ENCODE measurements at places on chromosomes 1 and 21.

- no peak for DNase-seq
Measured at GRCh38 chr1:183002267-183002666, 21.0 kb upstream of the LAMC1 start.

GRCh38 chr21:40902299-40902698 lies 55.3 kb upstream of the DSCAM start:
- peak; percentile 45 for DNase-seq

DNA sequence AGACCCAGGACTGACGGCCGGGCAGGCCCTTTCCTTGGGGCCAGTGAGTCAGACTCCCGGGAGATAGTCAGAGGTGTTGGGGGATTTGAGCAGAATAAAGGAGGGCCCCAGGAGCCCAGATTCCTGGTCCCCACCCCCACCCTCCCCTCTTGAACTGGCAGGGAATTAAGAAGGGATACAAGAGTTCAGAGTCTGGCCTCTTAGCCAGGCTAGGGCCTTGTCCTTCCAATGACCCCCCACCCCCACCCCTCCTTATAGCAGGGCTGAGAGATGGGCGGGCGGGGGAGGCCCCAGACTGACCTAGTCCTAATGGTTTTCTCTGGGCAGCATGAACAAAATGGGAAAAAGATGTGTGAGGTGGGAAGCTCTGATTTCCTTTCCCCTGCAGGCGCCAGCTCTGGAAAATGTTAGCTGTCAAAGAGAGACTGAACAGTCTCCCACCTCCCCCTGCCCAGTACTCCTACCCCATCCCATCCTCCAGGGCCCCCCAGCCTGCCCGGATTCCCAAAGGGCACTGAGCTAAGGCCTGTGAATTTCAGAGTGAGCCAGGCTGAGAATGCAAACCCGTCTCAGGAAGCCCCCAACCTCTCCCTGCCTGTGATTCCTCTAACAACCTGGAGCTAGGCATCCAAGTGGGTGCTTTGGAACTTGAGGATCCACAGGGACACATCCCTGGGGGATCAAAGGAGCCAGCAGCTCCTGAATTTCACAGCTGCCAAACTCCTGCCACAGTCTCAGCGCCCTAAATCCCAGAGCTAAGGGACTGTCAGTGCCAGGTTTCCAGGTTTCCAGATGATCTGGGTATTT lies 5.8 kb upstream of the CRABP2 start:
- no peak for DNase-seq

GRCh38 chr1:54157401-54157800 lies 4.6 kb upstream of the CDCP2 start:
- no peak for DNase-seq

- DNase-seq: no peak
Measured at GRCh38 chr21:18545908-18546307, 142.3 kb upstream of the TMPRSS15 start.

- no peak for DNase-seq
Measured at GRCh38 chr1:117581391-117581943, 24.4 kb upstream of the TENT5C start.

GRCh38 chr1:179366093-179366800 lies 476 bp downstream of the AXDND1 start:
- DNase-seq: peak; percentile 19

- DNase-seq: no peak
Measured at GRCh38 chr1:2904191-2904590, 102.7 kb upstream of the TTC34 start.

DNA sequence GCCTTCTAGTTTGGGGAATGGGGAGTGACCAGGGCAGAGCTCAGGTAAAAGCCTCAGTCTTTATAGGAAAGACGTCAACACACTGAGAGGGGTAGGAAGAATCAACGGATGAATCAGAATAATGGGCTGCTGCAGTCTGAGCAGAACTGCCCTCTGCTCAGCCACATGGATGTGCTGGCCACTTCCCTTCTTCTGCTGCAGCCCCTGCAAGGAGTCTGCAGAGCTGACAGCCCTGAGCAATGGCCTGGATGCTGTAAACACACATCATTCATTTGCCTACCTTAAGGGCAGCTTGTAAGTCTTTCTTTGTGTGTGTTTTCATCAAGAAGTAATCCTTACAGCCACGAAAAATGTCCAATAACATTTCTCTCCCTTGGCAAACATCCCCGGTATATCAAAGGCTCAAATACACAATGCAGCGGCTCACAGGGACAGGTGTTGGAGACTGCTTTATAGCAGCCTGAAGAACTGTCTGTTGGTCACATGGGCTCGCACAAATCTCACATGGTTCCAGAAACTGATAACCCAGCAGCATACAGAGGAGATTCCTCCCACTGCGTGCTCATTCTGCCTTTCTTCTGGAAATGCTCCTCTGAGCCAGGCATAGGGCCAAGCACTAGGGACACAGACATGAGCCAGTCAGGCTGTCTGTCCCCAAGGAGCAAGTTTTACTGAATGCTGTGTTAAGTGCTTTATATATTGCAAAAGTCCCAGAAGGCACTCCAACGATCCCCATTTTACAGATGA lies 110.1 kb downstream of the HMGB4 start:
- peak; percentile 28 for DNase-seq

DNA sequence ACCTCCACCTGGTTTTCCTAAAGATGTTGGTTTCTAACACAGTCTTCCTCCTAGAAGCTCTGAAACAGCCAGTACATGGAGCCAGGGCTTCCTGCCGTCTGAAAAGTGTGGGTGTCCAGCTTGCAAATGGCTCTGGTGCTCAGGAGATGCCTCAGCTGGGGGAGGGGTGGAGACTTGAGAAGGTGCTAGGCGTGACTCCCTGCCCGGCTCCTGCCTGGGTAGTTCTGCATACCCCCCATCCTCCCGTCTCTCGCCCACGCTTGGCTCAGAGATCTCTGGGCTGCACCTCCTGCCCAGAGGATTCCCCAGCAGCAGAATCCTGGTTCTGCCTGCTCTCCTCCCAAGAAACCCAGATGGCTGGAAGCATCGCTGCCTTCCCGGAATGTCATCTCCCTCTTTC lies 16.9 kb downstream of the STUM start:
- DNase-seq: no peak

DNA sequence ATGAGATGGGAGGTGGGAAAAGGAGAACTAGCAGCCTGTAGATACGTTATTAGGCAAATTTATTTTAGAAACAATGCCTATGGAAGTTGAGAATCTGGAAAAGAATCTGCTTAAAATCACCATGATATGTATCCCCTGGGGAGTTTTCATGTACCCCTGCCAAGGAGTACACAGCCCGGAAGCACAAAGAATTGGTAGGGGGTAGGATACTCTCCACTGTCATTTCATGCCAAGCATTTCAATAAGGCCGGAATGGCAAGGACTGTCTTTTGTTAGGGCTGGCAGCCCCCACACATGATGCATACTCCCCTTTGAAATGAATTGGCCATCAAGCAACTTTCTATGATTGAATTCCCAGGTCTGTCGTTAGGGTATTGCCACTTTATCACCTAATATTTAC lies 111.5 kb upstream of the APP start:
- DNase-seq: no peak

- DNase-seq: no peak
Measured at GRCh38 chr1:242225767-242226573, 227.1 kb upstream of the MAP1LC3C start.

- peak; percentile 25 for DNase-seq
Measured at GRCh38 chr21:25733859-25734653, 648 bp downstream of the ATP5PF start.

DNA sequence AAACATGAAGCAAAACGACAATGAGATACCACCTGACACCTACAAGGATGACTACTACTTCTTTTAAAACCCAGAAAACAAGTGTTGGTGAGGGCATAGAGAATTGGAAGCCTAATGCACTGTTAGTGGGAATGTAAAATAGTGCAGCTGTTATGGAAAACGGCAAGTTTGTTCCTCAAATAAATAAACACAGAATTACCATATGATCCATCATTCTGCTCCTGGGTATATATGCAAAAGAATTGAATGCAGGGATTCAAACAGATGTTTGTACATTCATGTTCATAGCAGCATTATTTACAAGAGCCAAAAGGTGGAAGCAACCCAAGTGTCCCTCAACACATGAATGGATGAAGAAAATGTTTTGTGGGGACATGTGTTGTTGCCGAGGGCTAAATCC lies 1.4 kb upstream of the S100A8 start:
- no peak for DNase-seq

DNA sequence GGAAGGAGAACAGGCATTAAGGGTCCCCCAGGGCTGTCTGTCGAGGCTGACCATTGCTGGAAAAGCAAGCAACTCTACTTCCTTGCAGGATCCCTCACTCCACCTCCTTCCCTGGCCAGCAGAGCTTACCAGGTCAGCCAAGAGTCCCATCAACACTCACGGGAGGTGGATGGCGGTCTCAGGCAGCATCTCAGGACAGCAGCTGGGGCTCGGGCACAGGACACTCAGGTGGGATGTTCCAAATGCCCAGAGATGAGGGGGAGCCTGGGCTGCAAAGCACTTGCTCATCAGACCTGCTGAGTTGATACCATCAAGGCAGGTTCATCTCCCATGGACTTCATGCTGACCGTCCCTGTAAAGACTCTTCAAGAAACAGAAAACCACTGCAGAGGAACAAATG lies 559.8 kb downstream of the NPHP4 start:
- no peak for DNase-seq

GRCh38 chr21:32991361-32991760 lies 34.4 kb upstream of the OLIG2 start:
- no peak for DNase-seq

GRCh38 chr21:39047046-39047445 lies 136.2 kb downstream of the PSMG1 start:
- DNase-seq: no peak

DNA sequence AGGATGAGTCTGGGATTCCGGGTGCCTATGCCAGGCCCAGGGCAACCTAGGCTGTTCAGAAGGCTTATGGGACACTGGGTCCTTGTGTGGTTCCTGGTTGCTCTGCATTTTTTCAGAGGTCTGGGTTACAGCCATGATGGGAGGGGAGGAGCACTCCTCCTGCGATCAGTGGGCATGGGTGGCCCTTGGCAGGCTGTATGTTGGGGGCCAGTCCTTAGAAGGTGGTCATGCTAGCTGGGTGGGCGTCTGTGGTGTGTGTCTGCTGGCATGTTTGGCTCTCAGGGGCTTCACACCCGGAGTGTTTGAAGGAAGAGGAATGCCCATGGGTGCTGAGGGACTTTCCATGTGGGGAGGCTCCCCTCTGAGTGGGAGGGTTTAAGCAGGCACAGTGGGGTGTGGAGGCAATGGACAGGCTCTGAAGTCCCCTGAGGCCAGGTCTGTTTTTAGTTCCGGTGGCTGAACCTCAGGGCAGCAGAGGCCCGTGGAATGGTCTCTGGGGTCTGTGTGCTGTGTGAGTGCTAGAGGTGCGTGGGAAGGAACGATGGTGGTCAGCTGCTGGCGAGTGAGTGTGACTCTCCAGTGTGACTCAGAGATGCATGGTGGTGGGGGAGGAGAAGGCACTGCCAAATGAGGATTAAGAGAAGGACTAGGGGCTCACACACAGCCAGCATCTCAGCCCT lies 25.3 kb downstream of the CACNA1E start:
- no peak for DNase-seq

DNA sequence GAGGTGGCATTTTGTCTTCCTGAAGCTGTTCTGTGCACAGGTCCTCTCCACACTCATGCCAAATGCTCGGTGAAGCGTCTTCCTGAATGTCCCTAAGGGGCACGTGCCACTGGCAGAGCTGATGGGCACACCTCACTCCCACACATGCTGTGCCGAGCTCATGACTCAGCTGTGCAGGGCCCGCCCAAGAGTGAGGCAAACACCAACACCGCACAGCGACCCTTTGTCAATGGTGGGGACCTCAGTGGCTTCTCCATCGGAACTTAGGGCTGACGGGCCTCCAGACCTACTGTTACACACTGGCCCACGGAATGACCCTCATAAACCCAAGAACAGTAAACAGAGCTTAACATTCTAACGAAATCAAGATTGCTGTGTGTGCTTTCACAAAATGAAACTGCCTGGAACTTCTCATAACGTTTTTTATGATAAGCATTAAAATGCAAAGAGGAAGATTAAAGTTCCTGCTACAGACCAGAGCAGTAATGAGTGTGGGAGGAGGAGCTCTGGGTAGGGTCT lies 89.3 kb downstream of the SIM2 start:
- DNase-seq: no peak

- no peak for DNase-seq
Measured at GRCh38 chr1:169943963-169944526, 50.3 kb upstream of the SCYL3 start.

GRCh38 chr21:35933466-35933865 lies 126.9 kb downstream of the SETD4 start:
- no peak for DNase-seq

DNA sequence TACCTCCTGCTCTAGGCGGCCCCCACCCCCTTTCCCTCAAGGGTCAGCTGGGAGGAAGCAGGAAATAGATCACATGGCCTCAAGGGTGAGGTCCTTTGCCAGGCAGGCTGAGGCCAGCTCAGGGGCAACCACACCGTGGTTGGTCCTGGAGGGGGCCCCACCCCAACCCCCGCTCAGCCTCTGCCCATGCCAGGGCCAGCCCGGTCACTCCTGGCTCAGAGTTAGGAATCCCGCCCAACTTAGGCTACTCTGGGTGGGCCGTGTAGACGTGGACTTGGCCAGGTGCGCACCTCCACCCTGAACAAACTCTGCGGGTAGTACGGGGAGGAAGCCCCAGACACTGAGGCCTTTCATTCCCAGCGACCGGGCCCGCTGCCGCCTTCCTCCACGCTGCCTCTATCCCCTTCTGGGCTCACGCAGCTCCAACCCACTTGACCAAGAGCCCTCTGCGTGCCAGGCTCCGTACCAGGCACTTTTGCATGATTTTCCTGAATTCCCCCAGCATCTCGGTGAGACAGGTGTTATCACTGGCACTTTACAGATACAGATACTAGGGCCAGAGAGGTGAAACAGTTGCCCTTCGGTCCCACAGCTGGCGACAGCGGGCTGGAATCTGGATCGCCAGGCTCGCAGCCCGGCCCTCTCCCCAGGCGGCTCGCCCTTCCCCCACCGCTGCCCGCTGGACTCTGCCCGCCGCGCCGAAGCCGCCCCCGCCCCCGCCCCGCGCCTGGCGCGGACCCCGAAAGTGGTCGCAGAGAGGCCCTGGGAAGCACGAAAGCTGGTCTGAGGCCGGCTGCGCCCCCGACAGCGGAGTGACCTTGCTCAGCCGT lies 769 bp downstream of the GALE start:
- DNase-seq: no peak

DNA sequence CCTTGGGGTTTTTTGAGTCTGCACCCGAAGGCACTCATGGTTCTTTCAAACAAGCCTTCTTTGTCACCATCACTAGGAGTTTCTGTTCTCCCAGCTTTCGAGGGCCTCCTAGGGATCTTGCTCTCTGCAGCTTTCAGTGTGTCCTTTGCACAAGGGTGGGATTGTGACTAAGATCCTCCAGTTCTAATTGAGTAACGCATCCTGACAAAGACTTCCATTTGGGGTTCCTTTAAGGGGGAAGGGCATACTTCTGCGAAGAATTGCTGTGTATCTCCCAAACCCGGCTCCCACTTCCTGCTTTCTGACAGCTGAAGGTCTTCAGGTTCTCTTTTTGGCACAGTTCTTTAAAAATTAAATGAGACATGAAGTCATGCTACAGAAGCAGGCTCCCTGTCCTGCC lies 139.4 kb downstream of the EDEM3 start:
- DNase-seq: peak; percentile 17

DNA sequence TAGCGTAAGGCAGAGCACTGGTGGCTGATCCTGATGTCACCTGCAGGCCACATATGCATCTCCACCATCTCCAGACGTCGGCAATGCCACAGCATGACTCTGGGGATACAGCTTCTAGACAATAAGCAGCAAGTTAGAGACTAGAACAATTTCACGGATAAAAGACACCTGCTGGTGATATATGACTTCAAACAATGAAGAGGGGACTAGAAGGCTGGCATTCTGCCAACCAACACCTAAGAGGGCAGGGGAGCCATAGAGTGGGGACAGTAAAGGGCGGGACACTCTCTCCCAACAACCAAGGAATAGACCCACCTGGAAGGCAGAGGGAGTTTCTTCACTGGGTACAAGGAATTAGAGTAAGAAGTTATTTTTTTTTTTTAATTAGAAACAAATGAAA lies 126.7 kb downstream of the SIM2 start:
- DNase-seq: no peak

Data from G401 (cell line).